ENCODE measurements at places on chromosomes 12 and 14. TPM values are rescaled to one million over a fixed set of nuclear protein-coding genes. Genes with fewer than 3 reads are reported as not detected.

GRCh38 chr12:61993734-61994345, 266.4 kb upstream of the USP15 start:
- no peak for DNase-seq

DNA sequence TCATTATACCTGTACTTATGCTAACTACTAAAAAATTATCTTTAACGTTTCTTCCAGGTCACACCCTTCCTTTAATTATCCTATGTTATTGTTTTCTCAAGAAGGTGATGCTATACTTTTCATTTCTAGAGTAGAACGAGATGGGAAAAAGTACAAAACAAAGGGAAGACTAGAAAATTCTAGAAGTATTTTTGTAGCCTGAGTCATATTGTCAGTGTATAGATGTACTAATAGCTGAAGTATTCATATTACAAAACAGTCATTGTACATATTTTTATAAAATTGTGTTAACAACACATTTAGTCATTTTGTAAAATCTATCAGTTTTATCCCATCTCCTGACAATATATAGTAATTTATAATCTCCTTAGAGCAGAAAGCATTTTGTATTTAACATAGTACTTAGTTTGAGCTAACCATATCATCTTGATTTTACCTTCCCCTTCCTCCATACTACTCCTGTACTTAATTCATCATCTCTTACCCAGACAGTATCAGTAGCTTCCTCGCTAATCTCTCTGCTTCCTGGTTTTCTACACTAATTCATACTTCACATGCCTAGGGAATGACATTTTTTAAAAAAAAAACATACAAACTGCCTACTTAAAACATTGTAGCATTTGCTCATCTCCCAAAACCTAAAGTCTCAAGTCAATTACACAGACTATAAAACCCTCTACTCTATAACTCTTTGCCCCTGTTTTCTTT, 920.9 kb downstream of the RPS29 start:
- DNase-seq = no peak

DNA sequence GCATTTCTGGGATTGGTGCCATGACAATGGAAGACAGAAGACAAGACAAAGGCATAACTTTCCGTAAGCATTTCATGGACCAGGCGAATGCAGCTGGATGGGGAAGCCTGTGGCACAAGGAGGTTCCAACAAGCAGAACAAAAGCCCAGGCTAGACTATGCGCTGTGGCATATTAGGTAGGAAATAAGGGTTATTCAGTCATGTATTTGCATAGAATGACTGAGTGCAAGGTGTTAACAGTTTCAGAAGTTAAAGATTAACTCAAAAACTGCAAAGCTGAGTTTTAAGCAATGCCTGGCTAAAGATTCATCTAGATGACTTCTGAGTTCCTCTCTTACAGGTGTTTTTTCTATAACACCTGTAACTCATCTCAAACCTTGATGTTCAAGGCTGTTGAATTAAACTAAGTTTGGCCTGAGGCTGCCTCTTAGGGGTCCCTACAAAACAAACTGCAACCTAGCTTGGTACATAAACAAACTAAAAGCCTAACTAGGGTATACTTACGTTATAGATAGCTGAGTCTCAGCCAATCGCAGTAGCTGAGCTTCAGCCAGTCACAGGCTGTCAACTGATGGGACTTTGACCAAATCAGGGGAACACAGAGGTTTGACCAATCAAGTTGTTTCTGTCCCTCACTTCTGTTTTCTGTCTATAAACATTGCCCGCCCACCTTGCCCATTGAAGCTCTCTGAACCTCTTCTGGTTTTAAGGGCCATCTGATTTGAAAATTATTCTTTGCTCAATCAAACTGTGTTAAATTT, 52.2 kb upstream of the PLBD1 start:
- no peak for DNase-seq

Gene DPY19L2
- total RNA-seq = 0.91 TPM

All from activated T-helper 2 cell treated with anti-CD3 and anti-CD28 coated beads, Interferon-gamma antibody, Interleukin-2, Interleukin-4, amounts not matched to agents 10 μg/mL and 5 μg/mL and 100 μg/mL, durations not matched to agents 14 hours and 24 hours and 36 hours (primary cell).